ENCODE measurements at places on chromosomes 1 and 21.

GRCh38 chr1:209863766-209864485, 36.2 kb downstream of the UTP25 start:
- DNase-seq: no peak

DNA sequence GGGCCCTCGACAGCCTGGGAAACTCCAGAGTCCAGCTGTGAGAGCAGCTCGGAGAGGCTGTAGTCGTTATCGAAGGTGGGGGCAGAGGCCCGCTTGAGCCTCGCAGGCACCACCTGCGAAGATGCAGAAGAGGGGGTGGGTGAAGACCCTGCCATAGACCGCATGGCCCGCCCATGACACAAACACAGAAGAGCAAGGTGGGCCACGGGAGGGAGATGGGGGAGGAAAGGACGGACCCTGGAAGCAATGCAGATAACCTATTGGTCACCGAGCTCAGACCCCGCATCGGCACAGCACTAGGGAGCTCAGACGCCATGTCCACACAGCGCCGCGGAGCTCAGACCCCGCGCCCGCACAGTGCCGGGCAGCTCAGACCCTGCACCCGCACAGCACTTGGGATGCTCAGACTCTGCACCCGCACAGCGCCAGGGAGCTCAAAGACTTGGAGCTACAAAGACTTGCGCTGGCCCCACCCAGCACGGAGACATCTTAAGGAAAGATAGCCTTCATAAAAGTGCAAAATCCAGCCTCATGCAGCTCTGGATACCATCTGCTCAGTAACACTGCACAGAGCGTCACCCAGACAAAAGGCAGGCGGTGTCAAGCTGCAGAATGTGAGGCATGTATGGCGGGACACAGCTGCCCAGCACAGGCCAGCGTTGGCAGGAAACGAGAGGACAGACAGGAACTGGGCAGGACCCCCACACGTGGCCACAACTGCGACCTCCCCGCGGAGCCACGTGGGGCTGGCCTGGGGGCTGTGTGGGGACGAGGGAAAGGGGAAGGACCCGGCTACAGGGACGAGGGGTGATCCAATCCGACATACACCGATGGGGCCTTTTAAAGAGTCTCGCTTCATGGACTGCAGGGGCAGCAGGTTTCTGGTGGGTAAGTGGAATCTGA, 22.6 kb downstream of the RIPK4 start:
- DNase-seq: no peak

- DNase-seq: no peak
Measured at GRCh38 chr1:2166254-2166653, 28.3 kb downstream of the FAAP20 start.

DNA sequence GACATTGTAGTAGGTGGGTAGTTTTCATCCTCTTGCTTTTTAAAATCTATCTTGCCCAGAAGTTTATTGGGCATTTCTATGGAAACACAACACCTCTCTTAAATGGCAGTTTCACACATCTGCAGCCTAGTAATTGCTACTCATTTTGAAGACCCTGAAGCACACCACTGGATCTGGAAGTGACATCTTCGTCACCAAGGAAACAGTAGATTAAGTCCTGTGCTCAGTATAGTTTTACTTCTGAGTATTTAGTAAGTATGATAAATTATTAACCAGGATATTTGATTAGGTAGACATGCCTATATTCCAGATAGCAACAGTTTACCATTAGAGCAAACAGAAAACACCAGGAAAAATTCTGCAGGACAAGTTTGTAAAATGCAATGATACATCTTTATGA, 48.7 kb downstream of the UCK2 start:
- no peak for DNase-seq

DNA sequence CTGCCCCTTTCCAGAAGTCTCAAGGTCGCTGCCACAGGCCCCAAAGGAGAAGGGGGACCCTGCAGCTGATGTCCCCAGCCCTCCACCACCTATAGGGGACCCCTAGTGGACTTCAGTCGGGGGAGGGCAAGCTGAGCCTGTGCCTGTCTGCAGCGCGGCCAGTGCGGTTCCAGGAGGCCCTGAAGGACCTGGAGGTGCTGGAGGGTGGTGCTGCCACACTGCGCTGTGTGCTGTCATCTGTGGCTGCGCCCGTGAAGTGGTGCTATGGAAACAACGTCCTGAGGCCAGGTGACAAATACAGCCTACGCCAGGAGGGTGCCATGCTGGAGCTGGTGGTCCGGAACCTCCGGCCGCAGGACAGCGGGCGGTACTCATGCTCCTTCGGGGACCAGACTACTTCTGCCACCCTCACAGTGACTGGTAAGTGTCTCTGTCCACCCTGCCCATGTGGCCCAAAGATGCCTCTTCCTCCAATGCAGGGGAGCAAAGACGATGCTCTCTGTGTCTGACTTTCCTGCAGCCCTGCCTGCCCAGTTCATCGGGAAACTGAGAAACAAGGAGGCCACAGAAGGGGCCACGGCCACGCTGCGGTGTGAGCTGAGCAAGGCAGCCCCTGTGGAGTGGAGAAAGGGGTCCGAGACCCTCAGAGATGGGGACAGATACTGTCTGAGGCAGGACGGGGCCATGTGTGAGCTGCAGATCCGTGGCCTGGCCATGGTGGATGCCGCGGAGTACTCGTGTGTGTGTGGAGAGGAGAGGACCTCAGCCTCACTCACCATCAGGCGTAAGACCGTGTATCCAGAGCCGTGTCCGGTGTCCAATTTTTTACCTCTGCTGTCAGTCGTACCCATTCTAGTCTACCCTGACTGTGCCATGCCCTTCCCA, 79.9 kb downstream of the OBSCN start:
- no peak for DNase-seq

GRCh38 chr1:70415882-70416281, 4.8 kb downstream of the CTH start:
- DNase-seq: no peak

DNA sequence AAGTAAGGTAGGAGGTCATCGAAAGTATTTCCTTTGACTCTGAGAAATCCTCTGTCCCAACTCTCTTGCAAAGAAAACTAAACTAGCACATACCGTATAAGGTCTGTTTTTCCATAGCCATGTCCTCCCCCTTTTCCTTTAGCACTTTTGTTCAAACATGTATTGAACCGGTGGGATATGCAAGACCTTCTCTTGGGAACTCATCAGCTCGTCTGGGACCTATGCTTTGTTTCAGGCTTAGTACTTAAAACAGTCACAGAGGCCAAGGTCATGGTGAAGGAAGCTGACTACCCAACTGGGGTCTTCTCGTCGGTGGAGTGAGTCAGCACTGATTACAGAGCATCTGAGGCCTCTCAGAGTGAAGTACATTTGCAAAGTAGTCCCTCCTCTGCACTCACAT, 185.0 kb downstream of the ZBTB18 start:
- DNase-seq: no peak

GRCh38 chr1:34055818-34056217, 109.2 kb downstream of the CSMD2 start:
- no peak for DNase-seq

DNA sequence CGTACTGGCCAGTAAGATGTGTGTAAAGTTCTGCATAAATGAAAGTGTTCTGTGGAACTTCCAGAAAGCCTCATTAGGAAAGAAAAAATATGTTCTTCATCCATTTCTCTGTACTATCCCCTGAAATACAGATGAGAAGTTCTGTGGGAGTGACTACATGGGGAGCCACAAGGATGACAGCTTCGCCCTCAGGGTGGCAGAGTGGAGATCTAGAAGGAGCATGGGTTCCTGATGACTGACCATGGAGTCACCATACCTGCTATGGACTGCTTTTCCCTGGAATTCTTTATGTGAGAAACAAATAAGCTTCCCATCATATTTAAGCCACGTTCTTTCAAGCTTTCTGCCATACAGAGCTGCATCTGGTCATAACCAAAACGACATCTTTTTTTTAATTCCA, 113.9 kb upstream of the RGS1 start:
- DNase-seq: no peak

DNA sequence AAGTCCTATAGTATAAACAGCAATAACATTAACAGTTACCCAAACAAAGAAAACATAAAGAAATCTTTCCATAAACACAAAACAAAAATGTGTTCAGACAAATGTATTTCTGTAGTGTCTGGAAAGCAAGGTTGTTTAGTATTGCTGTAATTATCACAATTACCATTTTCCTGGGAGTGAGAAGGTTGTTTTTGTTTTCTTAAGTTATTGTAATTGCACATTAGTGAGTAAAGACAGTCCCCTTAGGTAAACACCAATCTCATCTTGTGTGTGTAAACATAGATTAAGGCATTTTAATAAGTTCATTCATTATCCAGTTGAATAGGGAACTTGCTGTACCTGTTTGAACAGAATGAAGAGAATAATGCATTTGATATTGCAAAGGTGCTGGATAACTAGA, 356.9 kb upstream of the ADGRL4 start:
- no peak for DNase-seq

DNA sequence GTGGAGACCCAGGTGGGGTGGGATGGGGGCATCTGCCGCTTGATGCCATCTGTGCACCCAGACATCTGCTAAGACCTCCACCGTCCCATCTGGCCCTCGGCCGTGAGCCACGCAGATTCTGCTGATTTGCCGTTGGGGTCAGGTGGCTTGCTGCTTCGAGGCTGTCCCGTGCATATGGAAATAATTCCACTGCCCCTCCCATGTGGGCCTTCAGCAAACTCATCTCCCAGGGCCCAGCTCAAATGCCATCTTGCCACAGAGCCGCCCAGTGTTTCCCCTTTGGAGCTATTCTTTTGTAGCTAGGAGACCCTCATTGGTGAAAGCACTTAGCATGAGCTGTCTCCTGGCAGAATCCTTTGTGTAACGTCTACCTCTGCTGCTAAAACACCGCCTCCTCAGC, 99.8 kb downstream of the KAZN start:
- DNase-seq: no peak

GRCh38 chr1:20693623-20694022, 24.2 kb downstream of the KIF17 start:
- DNase-seq: no peak

GRCh38 chr1:169868978-169869377, 24.7 kb downstream of the SCYL3 start:
- DNase-seq: no peak

GRCh38 chr1:232178191-232178590, 451.7 kb downstream of the SIPA1L2 start:
- DNase-seq: no peak
